ENCODE measurements at places on chromosomes 4 and X. TPM values are rescaled to one million over a fixed set of nuclear protein-coding genes. Genes with fewer than 3 reads are reported as not detected.

Gene GLRA3
- total RNA-seq: not detected

Gene UNC5C
- total RNA-seq: 0.72 TPM

Gene SPOCK3
- 0.06 TPM for total RNA-seq

Gene CC2D2A
- 15.2 TPM for total RNA-seq

Gene PNMA6F
- total RNA-seq: not detected

Gene BST1
- total RNA-seq: 13.0 TPM

Gene AASDH
- 5.7 TPM for total RNA-seq

Data from epithelial cell of proximal tubule (primary cell).